ENCODE measurements at places on chromosomes 13 and 19.

- no peak for DNase-seq
These were observed 10.8 kb downstream of the ZIC5 start for GRCh38 chr13:99960663-99961311.

DNA sequence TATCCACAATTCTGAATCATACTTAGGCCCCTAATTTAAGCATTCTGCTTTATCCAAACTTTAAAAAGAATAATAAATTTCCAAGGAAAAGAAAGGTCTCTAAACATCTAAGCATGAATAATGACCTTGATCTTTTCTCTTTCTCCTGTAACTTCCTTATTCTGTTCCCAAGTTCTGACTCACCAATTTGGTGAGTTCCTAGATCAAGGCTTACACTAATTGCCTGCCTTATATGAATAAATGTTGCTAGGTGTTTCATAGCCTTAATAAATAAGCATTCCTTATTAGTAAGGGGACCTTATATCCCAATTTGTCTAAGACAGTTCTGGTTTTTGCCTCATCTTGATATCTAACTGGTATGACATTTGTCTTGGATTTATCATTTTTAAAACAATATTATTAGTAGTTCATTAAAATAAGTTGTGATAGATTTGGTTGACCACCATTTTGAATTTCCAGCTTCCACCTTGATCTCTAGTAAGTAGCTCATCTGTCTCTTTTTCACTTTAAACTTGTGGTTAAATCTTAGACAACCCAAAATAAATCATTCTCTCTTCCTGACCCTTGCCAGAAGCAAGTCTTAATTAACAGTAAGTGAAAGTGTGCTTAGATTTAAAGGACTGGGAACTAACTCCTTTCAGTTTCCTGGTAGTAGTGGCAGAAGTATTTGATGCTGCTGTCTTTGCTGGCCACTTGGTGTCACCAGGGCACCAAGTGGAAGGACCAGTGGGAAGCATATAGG, 121.2 kb upstream of the MLNR start:
- no peak for DNase-seq

GRCh38 chr19:31586282-31586681, 237.0 kb upstream of the TSHZ3 start:
- no peak for DNase-seq

- no peak for DNase-seq
These were observed 98.6 kb downstream of the FREM2 start for GRCh38 chr13:38785490-38785889.

DNA sequence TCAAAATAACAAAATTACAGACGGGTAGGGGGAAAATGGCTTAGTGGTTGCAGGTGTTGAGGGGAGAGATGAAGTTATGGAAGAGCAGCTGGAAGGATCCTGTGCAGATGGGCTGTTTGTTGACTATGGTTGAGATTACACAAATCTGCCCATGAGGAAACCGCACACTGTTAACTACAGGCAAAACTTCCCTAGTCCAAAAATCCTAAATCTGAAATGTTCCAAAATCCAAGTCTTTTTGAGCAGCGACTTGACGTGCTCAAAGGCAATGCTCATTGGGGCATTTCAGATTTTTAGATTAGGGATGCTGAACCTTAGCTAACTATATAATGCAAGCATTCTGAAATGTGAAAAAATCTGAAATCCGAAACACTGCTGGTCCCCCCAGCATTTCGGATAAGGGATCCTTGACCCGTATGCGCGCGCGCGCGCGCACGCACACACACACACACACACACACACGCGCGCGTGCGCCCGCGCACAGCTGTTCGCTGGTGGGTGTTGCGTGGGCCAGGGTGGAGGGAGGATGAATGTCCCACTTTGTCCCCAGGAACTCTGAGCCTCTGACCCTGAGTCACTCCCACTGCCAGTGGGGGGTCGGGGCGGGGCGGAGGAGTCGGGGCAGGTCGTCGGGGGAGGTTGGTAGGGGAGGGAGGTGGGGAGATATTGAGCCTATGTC, 6.8 kb downstream of the F2RL3 start:
- DNase-seq = no peak

- no peak for DNase-seq
These were observed 751 bp downstream of the ERVK3-1 start for GRCh38 chr19:58305932-58306323.

DNA sequence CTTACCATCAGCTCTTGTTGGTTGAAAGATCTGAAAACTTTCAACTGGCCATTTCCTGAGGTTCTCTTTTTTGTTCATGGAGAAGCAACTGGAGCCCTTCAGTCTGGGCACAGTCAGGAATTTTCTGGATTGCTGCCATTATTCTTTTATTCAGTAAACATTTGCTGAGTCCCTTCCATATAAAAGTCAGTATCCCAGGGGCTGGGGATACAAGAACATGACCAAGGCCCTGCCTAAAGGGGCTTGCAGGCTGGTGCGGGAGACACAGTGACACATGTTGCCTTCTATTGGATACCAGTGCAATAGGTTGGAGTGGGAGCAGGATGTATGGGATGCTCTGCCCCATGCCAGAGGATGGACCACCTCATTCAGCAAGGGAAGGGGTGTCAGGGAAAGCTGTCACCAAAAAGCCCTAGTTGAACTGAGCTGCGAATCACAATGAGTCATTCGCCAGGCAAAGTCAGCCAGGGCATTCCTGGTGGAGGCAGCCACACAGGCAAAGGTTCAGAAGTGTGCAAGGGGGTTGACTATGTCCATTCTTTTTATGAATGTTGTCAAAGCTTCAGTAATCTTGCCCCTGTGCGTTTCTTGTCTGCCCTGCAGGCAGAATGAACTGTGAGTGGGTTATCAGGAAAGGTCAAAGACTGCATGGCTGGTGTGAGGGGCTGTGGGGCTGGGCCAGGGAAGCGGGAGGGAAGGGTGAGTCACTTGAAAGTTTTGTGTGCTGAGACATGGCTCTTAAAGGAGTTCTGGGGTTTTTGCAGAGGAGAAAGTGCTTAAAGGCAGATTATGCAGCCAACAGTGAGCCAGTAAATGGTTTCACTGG, 395.9 kb downstream of the KCNRG start:
- DNase-seq = no peak

GRCh38 chr13:32176696-32177095, 138.5 kb downstream of the ZAR1L start:
- no peak for DNase-seq

DNA sequence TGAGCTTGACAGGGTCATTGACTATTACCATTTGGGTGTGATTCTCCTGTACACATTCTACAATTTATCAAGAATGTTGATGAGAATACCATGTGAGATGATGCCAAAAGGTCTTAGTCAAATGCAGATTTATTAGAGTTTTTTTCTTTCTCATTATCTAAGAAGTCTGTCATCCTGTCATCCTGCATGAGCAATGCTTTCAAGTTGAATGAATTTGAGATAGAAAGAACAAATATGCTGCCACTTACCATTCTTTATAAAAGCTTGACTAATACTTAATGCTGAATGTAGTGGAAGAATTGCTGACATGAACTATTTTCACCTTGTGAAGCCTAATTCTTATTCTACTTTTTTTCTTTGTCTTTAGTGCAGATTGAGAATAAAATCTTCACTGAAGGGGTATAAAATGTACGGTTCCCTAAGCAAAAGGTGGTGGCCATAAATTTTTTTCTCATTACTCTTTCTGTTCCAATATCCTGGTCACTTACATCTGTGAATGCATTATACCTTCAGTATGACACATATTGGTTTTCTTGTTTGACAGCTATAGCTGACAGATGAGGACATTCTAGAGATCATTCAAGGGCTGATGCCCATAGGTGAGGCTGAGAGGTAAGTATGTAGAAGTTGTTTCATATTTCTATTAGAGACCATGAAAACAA, 1434.7 kb downstream of the SLITRK1 start:
- DNase-seq = no peak

GRCh38 chr13:33798023-33798422, 19.9 kb upstream of the RFC3 start:
- DNase-seq = no peak

DNA sequence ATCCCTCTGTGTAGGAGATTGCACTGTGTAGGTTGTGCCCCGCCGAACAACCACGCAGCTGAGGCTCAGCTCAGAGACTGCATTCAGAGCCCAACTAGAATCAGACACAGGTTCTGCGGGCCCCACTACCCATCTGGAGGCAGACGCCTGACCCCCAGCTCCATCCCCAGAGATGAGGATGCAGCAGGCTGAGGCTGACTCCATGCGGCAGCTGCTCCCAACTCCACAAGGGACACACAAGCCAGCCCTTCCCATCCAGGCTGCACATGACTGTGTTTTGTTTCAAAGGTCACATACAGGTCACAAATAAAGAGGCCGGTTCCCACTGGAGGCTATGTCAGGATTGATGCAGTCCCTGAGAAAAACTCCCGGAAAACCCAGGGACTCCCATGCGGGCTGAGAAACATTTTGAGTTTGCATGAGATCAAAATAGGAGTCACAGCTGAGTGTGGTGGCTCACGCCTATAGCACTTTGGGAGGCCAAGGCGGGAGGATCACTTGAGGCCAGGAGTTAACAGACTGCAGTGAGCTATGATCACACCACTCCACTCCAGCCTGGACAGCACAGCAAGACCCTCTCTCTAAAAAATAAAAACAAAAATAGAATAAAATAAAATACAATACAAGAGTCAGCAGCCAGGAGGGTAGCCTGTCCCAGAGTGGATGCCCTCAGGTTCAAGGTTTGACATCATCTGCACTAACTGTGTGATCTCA, 14.0 kb downstream of the ELL start:
- DNase-seq = no peak

DNA sequence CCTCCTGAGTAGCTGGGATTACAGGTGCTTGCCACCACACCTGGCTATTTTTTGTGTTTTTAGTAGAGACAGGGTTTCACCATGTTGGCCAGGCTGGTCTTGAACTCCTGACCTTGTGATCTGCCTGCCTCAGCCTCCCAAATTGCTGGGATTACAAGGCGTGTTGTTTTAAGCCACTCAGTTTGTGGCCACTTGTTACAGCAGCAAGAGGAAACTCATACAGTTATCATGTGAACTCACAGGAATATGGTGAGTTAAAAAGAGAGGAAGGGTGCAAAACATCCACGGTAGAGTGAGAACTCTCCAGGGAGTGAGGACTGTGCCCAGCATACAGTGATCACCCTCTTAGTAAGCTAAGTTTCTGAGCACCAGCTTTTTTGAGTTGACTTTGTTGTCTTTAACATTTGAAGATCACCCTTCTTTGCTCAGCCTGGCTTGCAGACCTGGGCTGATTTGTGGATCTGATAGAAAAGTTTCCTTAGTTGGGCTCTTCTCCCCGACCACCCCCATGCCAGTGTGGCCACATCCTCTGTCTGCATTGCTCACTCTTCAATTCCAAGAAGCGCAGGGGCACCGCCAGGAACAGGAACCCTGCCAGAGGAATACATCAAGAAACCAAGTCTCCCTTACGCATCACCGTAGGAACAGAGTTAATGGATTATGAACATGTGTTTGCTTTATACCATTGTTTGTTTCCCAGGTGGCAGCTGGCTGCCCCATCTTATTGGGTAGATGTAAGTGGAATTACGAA, 16.0 kb downstream of the ALOX5AP start:
- no peak for DNase-seq

DNA sequence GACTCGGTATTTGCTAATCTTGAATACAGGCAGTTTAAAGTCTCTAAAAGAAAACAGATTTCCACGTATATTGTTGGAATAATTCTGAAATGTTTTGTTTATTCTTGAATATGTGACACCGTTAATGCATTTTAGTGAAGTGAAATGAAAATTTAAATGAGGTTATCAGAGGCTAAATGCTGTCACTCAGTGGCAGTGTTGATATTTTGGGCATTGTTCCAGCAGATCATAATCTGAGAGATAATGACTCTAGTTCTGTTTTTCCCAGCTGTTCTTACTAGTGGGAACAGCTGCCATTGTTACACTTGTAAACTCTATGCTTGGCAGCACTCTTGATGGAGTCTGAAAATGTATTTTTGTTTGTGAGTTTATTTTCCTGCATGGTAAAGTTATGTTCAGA, 365.6 kb upstream of the SLC10A2 start:
- no peak for DNase-seq

DNA sequence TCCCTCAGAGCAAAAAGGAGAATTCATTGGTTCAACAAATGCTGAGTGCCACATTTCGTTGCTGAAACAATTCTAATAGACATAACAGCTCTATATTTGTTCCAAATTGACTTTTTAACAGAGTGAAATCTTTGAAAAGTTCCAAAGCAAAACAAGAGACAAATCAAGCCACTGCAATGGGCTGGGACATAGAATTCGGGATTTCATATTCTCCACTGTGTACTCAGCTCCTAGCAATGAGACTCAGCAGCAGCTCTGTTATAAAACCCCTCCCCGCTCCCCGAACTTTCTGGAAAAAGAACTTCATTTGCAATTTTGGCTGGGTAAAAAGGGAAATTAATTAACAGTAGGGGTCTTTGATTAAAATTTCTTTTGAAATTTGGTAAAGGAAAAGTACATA, 11.3 kb downstream of the RFX2 start:
- no peak for DNase-seq
